ENCODE measurements at places on chromosomes 3 and 15.

DNA sequence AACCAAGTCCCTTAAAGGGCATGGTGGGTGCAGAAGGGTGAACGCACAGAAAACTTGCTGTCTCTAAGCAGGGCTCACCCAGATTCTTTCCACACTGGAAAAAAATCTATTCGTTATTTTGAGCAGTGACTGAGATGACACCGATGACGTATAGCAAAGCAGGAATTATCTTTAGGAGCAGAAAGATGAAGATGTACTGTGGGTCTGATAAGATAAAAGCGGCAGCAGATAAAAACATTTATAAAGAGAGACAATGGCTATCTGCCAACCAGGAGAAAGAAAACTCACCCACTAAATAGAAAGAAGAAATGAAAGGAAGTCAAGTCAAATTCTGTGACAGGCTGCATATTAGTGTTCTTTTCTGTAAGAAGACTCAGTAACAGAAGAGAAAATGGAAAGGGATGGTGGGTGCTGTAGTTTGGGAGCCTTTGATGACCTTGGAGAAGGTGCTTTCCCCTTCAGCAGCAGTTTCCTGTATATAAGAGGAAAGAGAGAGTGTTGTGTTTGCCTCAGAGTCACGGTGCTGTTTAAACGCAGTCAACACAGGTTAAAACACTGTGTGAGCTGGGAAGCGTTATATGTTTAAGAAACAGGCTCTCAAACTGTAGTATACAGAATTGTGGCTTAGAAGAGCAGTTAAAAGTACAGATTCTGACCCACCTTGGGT, 111.6 kb downstream of the AQP9 start:
- DNase-seq = no peak

GRCh38 chr15:55194256-55194655, 2.5 kb downstream of the RSL24D1 start:
- no peak for DNase-seq

DNA sequence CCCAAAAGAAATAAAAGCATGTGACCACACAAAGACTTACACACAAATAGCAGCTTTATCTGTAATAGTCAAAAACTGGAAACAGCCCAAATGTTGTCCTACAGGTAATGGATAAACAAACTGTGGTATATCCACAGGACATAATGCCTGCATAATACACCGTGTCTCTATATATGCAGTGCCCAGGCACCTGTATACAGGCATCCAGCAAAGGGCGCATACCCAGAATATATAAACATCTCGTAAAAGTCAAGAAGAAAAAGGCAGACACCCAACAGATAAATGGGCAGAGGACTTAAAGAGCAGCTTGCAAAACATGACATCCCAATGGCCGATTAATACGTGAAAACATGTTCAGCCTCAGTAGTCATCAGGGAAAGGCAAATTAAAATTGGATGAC, 7.2 kb downstream of the OSBPL10 start:
- no peak for DNase-seq

DNA sequence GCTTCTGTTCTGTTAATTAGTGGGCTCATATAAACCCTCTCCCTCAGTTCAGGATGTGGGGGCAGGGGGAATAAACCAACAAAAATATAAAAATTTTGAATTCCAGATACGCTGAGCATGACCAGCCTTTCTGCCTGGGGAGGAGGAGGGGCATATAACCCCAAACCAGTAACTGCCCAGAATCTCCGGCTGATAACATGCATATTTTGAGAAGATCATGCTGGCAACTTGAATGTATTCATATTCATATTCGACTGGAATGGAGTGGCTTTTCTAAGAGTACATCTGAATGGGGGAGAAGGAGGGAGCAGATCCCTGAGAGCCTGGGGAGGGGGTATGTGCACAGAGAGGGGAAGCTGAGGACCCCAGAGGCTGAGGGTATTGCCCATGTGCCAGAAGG, 54.5 kb upstream of the LCTL start:
- DNase-seq = no peak

GRCh38 chr15:43880406-43881194, 53.8 kb downstream of the WDR76 start:
- no peak for DNase-seq

GRCh38 chr15:77632534-77633133, at the start of gene LINGO1:
Gene LINGO1, minus strand, starts transcription at chr15:77632912. Its CDS starts 597 bp downstream, at chr15:77632315.
- DNase-seq = no peak
